ENCODE measurements at places on chromosomes 6 and 20.
A peak's percentile ranks its signal among the peaks of the same experiment; 100 is the strongest.

DNA sequence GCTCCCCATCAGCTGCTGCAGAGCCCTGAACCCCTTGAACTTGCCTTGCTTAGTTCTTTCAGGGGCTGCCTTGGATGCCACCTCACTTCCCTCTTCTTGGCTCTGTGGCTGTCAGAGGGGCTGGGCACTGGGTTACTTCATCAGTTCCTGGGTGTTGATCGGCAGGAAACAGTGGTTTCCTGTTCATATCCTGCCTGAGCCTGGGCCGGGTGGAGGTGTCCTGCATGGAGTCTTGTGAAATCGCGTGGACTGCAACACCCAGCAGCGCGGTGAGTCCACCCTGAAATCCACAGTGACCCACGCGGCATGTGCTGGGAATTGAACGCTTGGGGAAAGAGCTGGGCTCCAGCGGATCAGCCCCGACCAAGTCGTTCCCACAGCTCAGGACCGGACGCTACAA is 97.5 kb downstream of the CDH26 start:
- peak; percentile 51 for DNase-seq
- peak overlapping the region; percentile 71 for H3K4me3 ChIP-seq
- peaks cover 42% of the 10 kb centered on the region for H3K4me1 ChIP-seq
- H3K36me3 ChIP-seq: no peaks in the 10 kb centered on the region

DNA sequence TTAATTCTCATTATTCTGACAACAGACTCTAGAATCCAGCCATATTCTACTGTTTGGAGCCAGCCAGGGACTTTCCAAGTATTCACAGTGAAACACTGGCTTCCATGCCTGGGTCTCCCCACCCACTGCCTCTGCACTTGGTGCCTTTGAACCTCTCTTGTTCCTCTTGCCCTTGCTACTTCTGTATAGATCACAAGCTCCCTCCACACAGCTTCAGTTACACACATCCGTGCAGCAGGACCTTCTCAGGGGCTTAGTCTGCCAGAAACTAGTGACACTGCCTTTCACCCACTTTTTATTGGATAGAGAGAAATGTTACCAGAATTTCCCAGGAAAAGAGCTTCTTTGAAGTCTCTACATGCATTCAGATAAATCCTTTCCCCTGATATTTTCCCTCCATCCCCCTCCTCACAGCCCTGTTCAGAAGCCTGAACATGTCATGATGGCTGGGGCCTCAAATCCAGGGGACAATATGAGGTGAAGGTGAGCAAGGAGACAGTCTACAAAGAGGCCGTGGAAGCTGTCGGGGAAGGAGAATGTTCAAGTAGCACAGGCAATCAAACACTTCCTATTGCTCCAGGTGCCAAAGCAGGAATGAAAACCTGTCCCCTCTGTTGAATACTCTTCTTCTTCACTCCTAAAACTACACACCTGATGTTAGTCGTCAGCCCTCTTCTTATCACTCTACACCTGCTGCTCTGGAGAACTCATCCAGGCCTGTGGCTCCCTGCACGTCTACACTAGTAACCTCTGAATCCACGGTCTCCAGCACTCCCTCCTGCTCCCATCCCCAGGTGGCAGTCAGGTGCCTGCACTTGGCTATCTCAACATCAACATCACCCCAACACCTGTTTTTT is 20.2 kb upstream of the HLA-DOA start:
- no peaks in the 10 kb centered on the region for H3K36me3 ChIP-seq
- H3K27ac ChIP-seq: no peak overlapping the region
- peaks cover 11% of the 10 kb centered on the region for H3K4me1 ChIP-seq
- H3K4me3 ChIP-seq: no peak overlapping the region
- no peak for DNase-seq
- H3K27me3 ChIP-seq: peaks cover 14% of the 10 kb centered on the region

- H3K27me3 ChIP-seq: no peaks in the 10 kb centered on the region
- DNase-seq: no peak
- peak overlapping the region; percentile 70 for H3K27ac ChIP-seq
- peaks cover 25% of the 10 kb centered on the region for H3K4me1 ChIP-seq
- no peak overlapping the region for H3K4me3 ChIP-seq
- peaks cover 23% of the 10 kb centered on the region for H3K36me3 ChIP-seq
These were observed 14.1 kb upstream of the PPARD start for GRCh38 chr6:35328108-35328723.

- H3K36me3 ChIP-seq: no peaks in the 10 kb centered on the region
- H3K4me3 ChIP-seq: no peak overlapping the region
- no peaks in the 10 kb centered on the region for H3K4me1 ChIP-seq
- H3K27me3 ChIP-seq: peaks cover 10% of the 10 kb centered on the region
- no peak overlapping the region for H3K27ac ChIP-seq
These were observed 208.7 kb downstream of the PHF3 start for GRCh38 chr6:63844287-63844686.

GRCh38 chr6:149766156-149766769 is 16.7 kb downstream of the PCMT1 start:
- no peak for DNase-seq
- H3K27ac ChIP-seq: no peak overlapping the region
- H3K36me3 ChIP-seq: peaks cover 60% of the 10 kb centered on the region
- no peaks in the 10 kb centered on the region for H3K27me3 ChIP-seq
- peaks cover 22% of the 10 kb centered on the region for H3K4me1 ChIP-seq
- H3K4me3 ChIP-seq: no peak overlapping the region

DNA sequence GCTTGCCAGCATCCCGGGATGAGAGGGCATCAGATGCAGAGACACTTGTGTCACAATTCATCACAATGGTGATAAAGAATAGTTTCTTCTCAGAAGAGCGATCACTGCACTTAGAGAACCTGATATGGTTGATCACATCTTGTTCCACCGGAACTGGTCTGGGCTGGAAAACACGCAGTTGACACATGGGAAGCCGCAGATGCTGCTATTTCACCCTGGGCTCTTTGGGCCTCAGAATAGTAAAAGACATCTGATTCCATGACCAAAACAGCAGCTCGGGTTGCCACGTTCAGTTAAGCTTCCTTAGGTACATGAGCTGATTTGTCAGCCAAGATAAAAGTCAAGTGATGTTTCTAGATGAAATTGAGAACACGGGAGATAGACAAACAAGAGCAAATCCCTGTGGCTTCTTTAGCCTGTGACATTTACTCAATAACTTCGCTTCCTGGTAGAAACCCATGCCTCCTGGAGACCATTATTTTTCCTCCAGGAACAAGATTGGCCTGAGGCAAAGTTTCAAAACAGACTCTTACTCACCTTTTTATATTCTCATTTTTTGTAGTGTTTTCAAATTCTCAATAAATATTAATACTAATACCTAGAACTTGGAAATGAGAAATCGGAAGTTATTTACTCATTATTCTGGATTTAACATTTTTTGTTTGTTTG is 59.4 kb downstream of the TRMT6 start:
- H3K4me1 ChIP-seq: no peaks in the 10 kb centered on the region
- no peak for DNase-seq
- H3K27me3 ChIP-seq: peaks cover 16% of the 10 kb centered on the region
- no peak overlapping the region for H3K27ac ChIP-seq

- H3K4me3 ChIP-seq: no peak overlapping the region
- no peak overlapping the region for H3K27ac ChIP-seq
- peaks cover 50% of the 10 kb centered on the region for H3K27me3 ChIP-seq
- H3K4me1 ChIP-seq: no peaks in the 10 kb centered on the region
- no peak for DNase-seq
These were observed 25.6 kb upstream of the ADGRF4 start for GRCh38 chr6:47672816-47673215.

DNA sequence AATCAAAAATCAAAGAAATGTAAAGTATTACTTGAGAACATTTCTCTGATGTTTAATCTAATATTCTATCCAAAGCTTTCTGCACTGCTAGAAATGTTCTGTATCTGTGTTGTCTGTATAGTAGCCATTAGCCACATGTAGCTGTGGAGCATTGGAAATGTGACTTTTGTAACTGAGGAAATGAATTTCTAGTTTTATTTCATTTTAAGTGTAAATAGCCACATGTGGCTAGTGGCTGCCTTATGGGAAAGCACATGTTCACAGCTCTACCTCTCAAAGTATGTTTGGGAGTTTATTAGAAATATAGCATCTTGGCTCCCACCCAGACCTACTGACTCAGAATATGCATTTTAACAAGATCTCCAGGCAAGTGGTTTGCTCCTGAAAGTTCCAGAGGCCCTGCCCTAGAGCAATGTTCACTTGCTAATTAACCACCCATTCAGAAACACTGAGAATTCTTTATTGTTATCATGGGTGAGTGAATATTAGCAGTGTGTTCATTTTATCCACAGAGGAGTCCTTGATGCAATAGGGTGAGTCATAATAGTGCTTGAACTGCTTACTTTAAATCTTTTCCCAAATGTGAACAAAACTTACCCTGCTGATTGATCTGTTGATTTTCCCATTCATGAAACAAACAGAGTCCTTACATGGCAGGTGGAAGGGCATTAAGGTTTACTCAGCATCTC is 282.7 kb downstream of the PLCB1 start:
- H3K4me3 ChIP-seq: no peak overlapping the region
- peaks cover 2% of the 10 kb centered on the region for H3K4me1 ChIP-seq
- H3K27ac ChIP-seq: no peak overlapping the region
- DNase-seq: no peak
- no peaks in the 10 kb centered on the region for H3K27me3 ChIP-seq

GRCh38 chr6:71222671-71223070 is 65.9 kb upstream of the OGFRL1 start:
- peaks cover 8% of the 10 kb centered on the region for H3K4me1 ChIP-seq
- no peak overlapping the region for H3K27ac ChIP-seq
- no peaks in the 10 kb centered on the region for H3K36me3 ChIP-seq

- no peak for DNase-seq
- H3K27ac ChIP-seq: no peak overlapping the region
- no peaks in the 10 kb centered on the region for H3K27me3 ChIP-seq
These were observed 48.2 kb upstream of the RALY start for GRCh38 chr20:33945391-33946081.

DNA sequence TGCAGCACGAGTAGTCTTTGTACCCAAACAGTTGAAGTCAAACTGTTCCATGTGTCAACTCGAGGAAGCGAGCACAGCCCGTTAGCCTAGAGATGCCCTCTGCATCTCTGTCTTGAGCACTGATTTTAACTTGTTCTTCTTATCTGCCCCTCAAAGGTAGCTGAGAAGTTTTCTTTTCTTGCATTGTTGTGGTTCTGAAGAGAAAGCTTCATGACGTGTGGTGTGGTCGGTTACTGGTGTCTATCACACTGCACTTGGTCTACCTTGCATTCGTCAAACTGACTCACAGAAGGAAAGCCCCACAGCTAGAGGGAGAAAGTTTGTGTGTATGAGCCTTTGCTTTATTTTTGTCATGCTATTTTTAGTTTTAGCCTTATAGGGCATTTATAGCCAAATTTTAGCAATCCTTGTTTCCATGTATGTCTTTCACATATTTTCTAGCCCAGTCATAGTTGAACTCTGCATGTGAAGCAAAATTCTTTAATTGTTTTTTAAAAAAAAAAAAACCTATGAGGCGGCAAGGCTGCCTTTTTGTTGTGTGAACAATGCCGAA is 115.1 kb downstream of the JAG1 start:
- no peak for DNase-seq
- no peaks in the 10 kb centered on the region for H3K27me3 ChIP-seq
- H3K4me1 ChIP-seq: peaks cover 29% of the 10 kb centered on the region

DNA sequence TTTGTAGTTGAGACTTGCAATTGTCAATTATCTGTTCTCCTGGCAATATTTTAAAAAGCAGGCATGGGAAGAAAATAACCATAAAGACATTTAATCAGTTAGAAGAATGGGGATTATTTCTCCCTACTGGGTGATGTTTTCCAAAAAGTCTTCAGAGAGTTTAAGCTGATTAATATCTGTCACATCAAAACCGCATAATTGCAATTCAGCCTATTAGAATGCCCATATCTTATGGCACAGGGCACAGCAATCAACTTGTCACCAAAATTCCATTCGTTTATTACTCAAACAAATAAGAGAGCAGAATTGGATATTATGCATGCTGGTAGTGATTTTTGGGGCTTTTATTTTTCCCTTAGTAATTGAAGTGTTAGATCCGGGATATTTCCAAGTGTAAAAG is 218.7 kb downstream of the RNF144B start:
- H3K4me3 ChIP-seq: no peak overlapping the region
- no peaks in the 10 kb centered on the region for H3K4me1 ChIP-seq
- DNase-seq: no peak
- no peaks in the 10 kb centered on the region for H3K36me3 ChIP-seq
- H3K27ac ChIP-seq: no peak overlapping the region
- H3K27me3 ChIP-seq: peaks cover 13% of the 10 kb centered on the region

GRCh38 chr6:166487148-166487547 is 99.3 kb downstream of the RAMACL start:
- H3K27me3 ChIP-seq: no peaks in the 10 kb centered on the region
- peak overlapping the region; percentile 97 for H3K27ac ChIP-seq
- no peak for DNase-seq
- no peak overlapping the region for H3K4me3 ChIP-seq
- H3K36me3 ChIP-seq: peaks cover 11% of the 10 kb centered on the region

- DNase-seq: no peak
- no peak overlapping the region for H3K27ac ChIP-seq
- no peaks in the 10 kb centered on the region for H3K36me3 ChIP-seq
- no peaks in the 10 kb centered on the region for H3K4me1 ChIP-seq
These were observed 15.5 kb downstream of the FAM83B start for GRCh38 chr6:54861905-54862616.

DNA sequence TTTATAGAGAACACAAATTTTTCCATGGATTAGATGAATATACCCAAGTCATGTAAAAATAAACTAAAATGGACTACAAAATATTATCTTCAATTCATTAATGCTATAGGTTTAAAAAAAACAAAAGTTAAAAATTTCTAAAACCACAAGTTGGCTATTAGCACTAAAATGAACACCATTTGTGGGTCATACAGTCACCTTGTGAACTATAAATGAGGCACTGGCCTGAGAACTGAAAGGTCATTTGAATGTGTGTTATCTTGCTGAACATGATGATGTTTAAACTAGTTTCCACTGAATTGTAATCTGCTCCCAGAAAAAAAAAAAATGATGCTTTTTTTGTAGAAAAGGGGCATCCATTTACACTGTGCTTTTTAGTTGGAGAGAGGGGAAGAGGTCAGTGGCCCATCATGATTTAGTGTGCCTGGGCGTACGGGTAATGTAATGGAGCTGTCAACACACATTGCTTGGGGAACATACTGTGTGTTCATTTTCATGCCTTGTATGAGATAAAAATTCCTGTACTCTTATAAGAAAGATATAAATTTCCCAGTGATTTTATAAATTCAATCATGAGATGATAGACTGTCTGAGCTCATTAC is 96.6 kb upstream of the FKBP1C start:
- no peak overlapping the region for H3K27ac ChIP-seq
- H3K27me3 ChIP-seq: no peaks in the 10 kb centered on the region
- no peaks in the 10 kb centered on the region for H3K36me3 ChIP-seq
- no peaks in the 10 kb centered on the region for H3K4me1 ChIP-seq

- peaks cover 1% of the 10 kb centered on the region for H3K4me1 ChIP-seq
- H3K4me3 ChIP-seq: no peak overlapping the region
- H3K36me3 ChIP-seq: no peaks in the 10 kb centered on the region
- no peak for DNase-seq
- peaks cover 13% of the 10 kb centered on the region for H3K27me3 ChIP-seq
- no peak overlapping the region for H3K27ac ChIP-seq
These were observed 100.5 kb downstream of the ERMARD start for GRCh38 chr6:169851641-169852503.

GRCh38 chr20:57618764-57619050 is 1.5 kb downstream of the ZBP1 start:
- H3K4me1 ChIP-seq: peaks cover 62% of the 10 kb centered on the region
- no peak for DNase-seq
- peaks cover 13% of the 10 kb centered on the region for H3K36me3 ChIP-seq

- H3K27ac ChIP-seq: no peak overlapping the region
- H3K27me3 ChIP-seq: peaks cover 28% of the 10 kb centered on the region
- H3K36me3 ChIP-seq: no peaks in the 10 kb centered on the region
- no peaks in the 10 kb centered on the region for H3K4me1 ChIP-seq
- H3K4me3 ChIP-seq: no peak overlapping the region
- DNase-seq: no peak
These were observed 31.3 kb upstream of the MRAP2 start for GRCh38 chr6:84002226-84002625.

All from activated T-cell treated with anti-CD3 and anti-CD28 coated beads, Interleukin-2, amount 50 U/mL, for 24 hours (primary cell).